ENCODE measurements at places on chromosomes 6 and 20.

DNA sequence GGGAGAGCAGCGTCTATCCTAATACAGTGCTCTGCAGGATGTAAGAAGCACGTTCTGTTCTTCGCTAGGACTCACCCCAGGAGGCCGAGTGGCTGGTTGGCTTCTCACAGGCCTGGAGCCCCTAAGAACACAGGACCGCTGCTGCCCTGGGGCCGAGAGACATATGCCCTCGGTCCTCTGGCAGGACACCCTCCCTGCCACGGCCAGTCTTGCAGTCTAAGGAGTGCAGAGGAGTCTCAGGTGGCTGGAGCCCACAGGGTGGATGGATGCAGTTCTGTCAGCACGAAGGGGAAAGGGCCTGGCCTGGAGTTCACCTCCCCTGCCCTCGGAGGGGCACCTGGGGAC, 96.5 kb downstream of the SMOC2 start:
- no peak for DNase-seq

DNA sequence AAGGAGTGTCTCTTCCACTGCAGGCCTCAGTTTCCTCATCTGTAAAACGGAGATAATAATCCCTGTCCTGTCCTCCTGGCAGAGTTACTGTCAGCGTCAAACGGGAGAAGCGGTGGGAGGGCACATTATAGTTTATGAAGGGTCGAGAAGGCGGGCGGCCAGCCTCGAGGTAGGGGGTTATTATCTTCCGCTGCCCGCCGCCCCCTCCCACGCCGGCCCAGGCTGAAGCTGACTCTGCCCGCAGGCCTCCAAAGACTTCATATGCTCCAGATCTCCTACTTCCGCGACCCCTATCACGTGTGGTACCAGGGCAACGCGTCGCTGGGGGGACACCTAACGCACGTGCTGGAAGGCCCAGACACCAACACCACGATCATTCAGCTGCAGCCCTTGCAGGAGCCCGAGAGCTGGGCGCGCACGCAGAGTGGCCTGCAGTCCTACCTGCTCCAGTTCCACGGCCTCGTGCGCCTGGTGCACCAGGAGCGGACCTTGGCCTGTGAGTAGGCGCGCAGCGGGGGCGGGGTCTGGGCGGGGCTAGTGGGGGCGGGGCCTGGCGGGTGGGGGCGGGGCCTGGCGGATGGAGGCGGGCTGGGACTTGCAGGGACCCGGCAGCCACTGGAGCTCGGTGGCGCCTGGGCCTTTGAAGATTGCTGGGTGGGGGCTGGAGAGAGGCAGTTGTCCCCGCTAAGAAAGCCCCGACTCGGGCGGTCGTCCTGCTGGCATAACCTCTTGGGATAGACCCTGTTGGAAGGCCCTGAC, 2.8 kb downstream of the PROCR start:
- DNase-seq, result peak; percentile 89

DNA sequence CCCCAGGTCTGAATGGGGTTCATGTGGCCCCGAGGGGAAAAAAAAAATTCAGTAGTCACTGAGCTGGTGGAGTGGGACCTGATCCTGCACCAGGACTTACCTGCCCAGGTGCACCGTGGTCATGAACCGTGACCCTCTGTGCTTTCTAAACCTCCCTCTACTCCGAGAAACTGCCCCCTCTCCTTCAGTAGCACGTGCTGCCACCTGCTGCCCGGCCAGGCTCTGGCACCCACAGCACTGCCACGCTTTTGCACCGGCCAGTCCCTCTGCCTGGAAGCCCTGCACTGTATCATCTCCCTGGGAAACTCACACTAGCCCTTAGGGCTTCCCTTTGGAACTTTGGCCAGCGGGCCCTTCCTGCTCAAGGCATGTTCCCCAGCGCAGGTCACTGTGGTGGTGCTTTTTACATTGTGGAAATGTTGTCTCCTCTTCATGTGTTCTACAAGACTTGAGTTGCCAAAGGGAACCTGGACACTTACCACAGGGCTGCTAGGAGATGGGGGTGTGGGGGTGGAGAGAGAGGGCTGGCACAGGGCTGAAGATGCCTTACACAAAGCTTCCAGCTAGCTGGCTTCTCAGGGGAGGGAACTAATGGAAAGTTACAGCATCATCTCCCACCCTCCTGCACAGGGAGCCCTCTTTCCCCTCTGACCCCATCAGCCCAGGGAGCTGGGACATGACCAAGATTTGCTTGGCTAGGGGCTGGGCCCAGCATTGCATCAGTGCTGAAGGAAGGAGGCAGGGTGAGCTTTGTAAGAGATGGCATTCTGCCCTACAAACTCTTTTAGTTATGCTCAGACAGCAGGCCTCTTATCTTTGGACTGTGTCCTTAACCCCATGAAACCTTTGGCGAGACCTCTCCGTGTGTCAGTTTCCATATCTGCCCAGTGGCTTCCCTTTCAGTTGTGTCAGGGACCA, 2.5 kb upstream of the PTPRT start:
- DNase-seq, result peak; percentile 80

DNA sequence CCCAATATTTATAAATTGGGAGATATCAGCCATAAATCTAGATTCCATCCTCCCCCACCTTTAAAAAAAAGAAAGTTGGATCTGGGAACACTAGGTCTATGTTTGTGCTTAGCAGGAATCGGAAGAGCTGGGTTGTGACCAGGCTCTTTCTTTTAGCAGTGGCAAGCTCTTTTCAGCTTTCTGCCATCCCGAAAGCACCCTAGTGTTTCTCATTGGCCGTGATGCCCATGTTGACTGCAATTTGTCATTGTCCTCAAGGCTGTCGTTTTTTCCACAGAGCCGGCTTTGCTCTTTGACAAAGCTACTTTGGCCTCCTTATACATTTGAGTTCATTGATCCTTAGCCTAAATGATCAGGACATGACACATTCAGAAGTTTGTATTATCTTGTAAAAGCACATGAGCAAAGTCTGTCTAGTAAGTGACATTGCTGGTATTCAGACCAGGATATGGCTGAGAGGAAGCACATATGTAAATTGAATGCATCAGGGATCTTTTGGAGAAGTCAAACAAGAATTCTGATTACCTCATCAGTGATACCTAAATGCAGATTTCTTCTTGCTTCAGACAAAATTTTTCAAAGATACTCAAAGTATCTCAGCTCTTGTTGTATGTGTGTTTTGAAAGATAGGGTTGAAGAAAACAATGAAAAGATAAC, 50.1 kb downstream of the CARMIL1 start:
- no peak for DNase-seq

- DNase-seq, result no peak
Measured at GRCh38 chr20:8357703-8358102, 225.6 kb downstream of the PLCB1 start.

DNA sequence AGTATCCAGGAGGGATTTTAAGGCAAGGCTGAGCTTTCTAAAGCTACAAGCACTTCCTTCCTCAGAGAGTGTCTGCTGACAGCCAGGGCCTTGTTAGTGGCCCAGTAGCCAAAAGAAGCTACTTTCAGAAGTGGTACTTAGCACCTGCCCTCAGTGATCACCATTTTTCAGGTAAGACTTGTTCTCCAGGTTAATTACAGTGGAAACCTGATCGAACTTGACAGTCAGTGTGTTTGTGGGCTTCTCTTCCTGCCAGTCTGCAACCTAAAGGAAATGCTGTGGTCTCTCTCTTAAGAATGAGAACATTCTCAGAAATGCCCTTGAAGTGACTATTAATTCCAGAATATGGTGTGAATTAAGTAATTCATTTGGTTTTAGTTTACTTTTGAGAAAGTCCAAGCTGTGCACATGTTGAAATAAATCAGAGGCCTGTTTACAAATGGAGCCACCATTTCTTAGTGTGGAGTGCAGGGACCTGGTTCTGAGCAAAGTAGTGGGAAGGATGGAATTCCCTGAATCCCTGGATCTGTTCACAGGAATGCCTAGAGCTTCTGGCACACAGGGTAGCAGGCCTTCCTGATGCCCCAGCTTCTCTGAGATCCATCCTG, 185.3 kb upstream of the AGPAT4 start:
- DNase-seq, result no peak

DNA sequence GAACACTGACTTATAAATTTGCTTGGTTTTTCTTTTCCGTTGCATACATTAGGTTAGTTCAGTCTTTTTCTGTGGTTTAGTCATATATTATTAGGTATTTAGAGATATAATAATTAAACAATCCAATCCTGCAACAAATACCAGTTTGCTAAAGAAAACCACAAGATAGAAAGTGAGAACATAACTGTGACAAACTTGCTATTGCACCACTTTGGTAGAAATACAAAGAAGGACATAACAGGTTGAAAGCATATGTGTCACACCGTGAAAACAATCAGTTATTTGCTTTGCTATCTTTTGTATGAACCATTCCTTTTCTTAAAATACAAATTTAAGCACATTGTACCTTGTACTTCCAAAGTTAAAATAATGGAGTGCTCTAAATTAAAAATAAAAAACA, 42.0 kb upstream of the KCNQ5 start:
- no peak for DNase-seq

DNA sequence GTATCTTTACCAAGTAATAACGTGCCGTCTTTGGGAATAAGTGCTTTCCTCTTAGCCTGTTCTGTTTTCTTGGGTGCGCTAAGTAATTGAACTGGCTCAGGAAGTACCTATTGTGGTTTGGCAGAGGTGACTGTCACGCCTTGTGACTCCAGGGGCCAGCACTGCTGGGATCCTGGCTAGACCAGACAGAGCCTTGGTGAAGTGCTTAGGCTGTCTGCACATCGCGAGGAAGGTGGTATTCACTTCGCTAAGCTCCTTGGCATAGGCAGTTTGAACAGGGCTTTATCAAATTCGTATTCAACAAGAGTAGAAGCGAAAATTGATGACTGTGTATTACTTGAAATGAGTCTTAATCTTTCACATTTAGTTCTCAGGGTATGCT, 17.6 kb downstream of the PRDM1 start:
- DNase-seq, result no peak

DNA sequence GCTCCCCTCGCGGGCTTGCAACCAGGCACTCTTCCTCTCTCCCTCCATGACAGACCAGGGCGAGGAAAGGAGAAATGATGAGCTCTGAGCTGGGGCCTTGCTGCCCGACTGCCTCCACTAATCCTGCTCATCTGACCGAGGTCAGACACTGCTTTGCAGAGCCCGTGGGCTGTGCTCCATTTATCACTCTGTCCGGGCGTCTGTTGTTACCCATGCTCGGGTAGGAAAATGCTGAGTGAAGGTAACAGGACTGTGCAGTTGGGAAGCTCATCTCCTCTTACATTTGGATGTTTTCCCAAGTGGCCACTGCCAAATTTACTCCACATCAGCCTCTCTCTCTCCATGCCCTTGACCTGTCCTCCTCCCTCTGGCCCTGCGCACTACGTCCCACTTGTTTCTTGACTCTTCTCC, 14.6 kb downstream of the RPS6KA2 start:
- DNase-seq, result no peak

GRCh38 chr6:79874531-79875134, 72.7 kb downstream of the ELOVL4 start:
- DNase-seq, result no peak

GRCh38 chr20:17935761-17936160, 32.8 kb downstream of the SNX5 start:
- DNase-seq, result no peak

- peak; percentile 83 for DNase-seq
Measured at GRCh38 chr6:31734821-31735406, 1.4 kb downstream of the CLIC1 start.

DNA sequence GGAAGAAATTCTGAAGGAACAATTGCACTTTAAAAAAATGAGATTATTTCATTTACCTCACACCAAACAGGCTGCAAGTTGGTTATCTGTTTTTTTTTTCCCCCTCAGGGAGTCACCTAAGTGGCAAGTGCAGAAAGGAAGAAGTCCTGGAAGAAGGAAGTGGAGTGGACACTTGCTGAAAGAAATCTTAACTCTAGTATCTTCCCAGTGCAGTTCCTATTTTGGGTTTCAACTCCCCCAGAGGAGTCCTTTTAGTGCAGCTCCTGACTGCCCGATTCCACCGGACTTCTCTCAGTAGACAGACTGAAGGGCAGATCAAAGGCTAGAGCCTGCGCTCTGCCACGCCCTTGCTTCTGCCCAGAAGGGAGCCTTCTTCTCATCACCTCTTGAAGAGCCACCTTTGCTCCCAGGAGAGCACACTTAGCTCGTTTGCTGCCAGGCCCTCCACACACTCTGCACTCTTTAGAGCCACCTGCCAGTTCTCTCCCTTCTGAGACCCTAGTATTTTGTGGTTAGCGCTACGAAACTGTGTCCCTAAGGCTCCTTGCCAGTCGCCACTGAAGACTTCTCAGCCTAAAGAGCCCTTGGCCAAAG, 4.9 kb downstream of the MTCL3 start:
- DNase-seq, result no peak

DNA sequence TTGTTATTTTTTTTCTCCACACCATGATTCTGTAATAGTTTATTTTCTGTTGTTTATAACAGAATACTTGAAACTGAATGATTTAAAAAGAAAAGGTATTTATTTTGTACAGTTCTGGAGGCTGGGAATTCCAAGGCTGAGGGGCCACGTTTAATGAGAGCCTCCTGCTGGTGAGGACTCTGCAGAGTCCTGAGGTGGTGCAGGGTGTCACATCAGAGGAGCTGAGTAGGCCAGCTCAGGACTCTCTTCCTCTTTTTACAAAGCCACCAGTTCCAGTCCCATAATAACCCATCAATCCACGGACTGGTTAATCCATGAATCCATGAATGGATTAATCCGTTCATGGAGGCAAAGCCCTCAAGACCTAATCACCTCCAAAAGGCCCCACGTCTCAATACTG, 71.6 kb downstream of the TFAP2A start:
- DNase-seq, result no peak

DNA sequence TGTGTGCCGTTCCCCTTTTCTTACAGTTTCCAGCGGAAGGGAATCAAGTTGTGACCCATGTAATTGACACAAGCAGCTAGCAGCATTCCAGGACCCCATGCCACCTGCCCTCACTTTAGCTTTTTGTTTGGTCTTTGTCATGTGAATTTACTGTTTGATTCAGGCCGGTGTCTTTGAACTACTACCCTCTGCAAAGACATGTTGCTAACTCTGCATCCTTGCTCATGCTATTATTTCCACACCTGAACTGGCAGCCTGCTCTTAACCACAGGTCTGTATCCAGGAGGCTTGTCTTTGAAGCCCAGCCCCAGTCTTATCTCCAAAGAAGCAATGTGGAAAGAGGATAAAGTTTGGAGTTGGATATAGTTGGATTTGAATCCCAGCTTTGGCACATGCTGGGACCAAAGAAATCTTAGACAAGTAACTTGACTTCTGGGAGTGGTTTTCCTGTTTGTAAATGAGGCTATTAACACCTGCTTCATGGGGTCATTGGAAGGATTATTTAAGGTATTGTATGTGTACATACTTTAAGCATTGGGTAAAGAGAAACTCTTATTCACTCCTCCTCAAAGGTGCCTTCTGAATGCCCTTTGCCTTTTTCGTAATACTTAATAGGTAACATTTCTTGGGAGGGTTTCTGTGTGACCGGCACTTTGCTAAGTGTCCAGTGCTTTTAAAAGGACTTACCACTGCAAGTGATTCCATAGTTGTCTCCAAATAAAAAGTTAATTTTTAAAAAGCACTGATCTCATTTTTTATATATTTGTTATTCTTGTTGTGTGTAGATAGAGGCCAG, 52.4 kb downstream of the RALY start:
- DNase-seq, result peak; percentile 59

Data from H9 (cell line).